NCI-H460 (cell line): ENCODE measurements at places on chromosomes 5 and 9.

- peak; percentile 33 for DNase-seq
Measured at GRCh38 chr5:93583768-93584595, 960 bp downstream of the NR2F1 start.

DNA sequence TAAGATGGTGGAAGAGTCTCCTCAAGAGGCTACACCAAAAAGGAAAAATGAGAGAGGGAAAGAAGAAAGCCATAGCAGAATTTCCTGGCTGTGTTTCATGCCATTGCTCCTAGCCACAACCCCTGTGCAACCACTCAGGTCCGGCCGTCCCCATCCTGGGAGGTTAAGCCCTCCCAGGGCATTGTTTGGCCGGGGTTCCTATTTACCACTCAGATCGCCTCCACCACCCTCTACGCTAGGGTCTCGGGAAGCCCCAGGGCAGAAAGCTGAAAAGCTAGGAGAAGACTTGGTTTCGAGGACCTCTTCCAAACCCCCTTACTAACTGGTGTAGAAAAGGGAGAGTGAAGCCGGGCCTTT lies 715 bp downstream of the RC3H2 start:
- DNase-seq, result peak; percentile 16

- DNase-seq, result no peak
Measured at GRCh38 chr5:124516567-124516966, 229.9 kb downstream of the ZNF608 start.

GRCh38 chr5:151196556-151197290 lies 27.2 kb downstream of the CCDC69 start:
- no peak for DNase-seq

DNA sequence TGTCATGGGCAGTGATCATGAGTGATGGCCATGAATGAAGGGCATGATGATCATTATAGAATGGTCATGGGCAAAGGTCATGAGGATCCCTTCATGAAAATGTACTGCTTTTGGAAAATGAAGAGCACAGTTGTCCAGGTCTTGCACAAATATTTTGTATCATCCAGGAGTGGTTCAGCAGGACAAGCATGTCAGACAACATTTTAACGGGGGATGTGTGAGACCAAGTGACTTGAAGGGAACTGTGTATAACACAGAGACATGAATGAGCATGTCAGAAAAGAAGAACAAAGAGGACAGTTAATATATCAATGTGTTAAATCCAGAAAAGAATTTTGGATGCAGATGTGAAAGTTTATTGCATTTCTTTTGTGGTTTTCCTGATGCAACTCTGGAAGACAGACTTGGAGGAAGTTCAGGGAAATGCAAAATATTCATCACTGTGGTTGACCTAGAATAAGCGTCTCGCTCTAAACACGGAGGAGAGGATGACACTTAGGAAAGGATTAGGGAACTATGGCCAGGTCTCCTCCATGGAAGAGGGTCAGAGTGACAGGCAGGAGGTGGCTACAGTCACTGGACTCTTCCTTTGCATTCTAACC lies 116.1 kb upstream of the IRX4 start:
- no peak for DNase-seq

- DNase-seq, result no peak
Measured at GRCh38 chr5:976849-977751, 31.5 kb upstream of the NKD2 start.

GRCh38 chr5:115641948-115642347 lies 16.1 kb upstream of the TMED7 start:
- no peak for DNase-seq

- DNase-seq, result no peak
Measured at GRCh38 chr9:38208206-38208901, 139.3 kb upstream of the SHB start.

- DNase-seq, result no peak
Measured at GRCh38 chr5:150077060-150077459, 9.3 kb downstream of the CSF1R start.

DNA sequence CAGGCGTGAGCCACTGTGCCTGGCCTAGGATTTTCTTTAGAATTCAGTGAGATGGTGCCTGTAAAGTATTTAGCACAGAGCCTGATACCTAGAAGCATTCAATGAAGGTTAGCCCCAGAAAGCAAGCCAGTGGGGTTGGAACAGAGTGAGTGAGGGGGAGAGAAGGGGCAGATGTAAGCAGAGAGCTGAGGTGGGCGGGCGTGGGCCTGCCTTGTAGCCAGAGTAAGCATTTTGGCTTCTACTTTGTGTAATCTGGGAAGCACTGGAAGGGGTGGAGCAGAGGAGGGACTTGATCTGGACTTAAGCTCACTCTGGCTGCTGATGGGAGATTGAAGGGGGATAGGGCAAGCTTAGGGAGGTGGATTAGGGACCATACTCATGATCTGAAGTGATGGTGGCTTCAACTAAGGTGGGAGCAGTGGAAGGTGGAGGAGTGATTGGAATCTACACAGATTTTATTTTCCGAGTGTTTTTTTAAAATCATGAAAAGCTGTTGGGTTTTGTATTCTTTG lies 2.6 kb downstream of the EXOSC2 start:
- DNase-seq, result no peak

DNA sequence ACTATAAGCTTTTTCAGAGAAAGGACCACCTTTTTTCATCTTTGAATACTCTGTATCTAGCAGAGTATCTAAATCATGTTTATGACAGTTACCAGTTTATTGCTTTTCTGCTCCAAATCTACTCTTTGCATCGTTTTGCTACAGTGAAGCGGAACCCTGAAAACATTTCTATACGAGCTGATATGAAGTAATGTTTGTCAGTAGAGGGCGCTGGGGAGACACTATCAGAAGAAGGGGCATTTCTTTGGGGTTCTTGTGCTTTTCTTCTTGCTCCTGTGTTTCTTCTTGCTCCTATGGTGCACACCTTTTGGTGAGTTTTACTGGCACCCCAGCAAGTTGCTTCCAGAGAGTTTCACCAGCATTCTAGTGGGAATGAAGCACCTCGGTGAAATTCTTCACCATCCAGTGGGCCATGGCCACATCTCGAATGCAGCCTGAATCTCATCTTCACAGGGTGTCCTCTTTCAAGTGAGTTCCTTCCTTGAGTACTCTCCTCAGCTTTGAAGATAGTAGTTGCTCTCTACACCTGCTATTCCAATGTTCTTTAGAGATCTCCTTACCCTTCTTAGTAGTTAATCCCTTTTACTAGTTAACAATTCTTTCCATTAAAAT lies 98.4 kb downstream of the FGF1 start:
- DNase-seq, result peak; percentile 66

GRCh38 chr5:9894571-9895301 lies 264.6 kb upstream of the TAS2R1 start:
- DNase-seq, result no peak

GRCh38 chr5:159504857-159505304 lies 174.6 kb upstream of the IL12B start:
- DNase-seq, result no peak

- DNase-seq, result no peak
Measured at GRCh38 chr9:18056993-18057369, 417.0 kb upstream of the ADAMTSL1 start.

GRCh38 chr5:53667621-53668020 lies 107.2 kb downstream of the NDUFS4 start:
- DNase-seq, result no peak

DNA sequence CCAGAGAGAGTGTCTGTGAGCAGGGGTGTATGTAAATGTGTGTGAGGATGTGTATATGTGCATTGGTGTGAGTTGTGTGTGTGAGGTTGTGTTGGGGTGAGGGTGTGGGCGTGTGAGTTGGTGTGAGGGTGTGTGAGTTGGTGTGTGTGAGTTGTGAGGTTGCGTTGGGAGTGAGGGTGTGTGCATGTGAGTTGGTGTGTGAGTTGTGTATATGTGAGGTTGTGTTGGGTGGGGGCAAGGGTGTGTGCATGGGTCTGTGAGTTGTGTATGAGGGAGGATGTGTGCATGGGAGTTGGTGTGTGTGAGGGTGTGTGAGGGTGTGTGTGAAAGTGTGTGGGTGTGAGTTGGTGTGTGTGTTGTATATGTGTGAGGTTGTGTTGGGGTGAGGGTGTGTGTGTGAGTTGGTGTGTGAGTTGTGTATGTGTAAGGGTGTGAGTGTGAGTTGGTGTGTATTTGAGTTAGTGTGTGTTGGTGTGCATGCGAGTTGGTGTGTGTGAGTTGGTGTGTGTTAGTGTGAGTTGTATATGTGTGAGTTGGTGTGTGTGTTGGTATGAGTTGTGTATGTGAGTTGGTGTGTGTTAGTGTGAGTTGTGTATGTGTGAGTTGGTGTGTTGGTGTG lies 161.6 kb upstream of the IER5L start:
- no peak for DNase-seq

DNA sequence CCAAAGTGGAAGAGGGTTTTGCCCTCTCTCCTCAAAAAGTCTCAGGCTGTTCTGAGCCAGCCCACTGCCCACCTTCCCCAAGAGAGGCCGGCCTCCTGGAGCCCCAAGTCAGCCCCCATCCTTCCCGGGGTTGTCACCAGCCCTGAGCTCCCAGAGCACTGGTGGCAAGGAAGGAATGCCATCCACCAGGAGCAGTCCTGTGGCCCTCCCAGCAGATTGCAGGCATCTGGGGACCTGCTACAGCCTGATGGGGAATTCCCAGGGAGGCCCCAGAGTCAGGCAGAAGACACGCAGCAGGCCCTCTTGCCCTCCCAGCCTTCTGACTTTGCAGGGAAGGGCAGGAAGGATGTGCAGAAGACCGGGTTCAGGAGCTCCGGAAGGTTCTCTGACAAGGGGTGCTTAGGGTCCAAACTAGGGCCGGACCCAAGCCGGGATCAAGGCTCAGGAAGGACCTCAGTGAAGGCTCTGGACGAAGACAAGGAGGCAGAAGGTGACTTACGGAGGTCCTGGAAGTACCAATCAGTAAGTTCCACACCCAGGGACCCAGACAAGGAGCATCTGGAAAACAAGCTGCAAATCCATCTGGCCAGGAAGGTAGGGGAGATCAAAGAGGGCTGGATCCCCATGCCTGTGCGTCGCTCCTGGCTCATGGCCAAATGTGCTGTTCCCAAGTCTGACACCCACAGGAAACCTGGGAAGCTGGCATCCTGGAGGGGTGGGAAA lies 3.7 kb downstream of the SPATA31E1 start:
- DNase-seq, result no peak

DNA sequence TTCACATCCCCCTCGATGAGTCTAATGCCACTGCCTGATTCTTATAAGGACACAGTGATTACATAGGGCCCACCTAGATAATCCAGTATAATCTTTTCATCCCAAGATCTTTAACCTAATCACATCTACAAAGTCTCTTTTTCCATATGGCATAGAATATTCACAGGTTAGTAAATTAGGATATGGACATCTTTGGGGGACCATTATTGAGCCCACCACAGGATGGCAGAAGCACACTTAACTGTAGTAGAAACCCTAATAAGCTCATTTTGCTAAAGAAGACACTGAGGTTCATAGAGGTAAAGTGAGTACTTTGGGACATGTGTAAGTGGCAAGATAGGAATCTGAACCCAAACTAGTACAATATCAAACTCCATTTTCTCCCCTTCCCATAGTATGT lies 38.9 kb downstream of the ASTN2 start:
- DNase-seq, result no peak

DNA sequence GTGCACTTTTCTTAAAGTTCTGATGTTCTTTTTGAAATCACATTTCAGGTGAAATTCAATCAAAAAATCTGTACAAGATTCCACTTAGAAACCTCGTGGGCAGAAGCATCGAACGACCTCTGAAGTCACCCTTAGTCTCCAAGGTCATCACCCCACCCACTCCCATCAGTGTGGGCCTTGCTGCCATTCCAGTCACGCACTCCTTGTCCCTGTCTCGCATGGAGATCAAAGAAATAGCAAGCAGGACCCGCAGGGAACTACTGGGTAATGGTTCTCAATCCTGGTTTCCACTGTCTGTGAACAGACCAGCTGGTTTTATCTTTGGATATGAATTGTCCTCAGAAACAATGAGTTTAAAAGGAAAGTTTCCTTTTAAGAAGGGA lies 8.1 kb upstream of the SLC2A8 start:
- DNase-seq, result no peak

GRCh38 chr5:18465833-18466681 lies 831.8 kb downstream of the TAF11L14 start:
- peak; percentile 82 for DNase-seq

DNA sequence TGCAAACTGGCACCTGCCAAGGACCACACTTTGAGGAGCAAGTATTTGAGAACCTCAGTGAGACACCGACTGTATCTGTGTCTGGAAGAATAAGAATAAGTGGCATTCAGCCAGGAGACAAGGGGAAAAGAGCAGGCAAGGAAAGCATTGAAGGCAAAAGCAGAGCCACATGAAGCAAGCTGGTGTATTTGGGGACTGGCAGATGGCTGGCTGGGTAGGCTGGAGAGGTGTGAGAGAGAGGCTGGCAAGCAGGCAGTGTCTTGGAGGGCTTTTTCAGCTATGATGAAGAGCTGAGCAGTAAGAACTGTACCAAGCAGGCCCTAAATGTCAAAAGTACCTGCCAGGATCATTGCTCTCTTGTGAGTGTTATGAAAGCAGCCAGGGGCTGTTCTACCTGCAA lies 14.1 kb upstream of the C5orf58 start:
- DNase-seq, result no peak

GRCh38 chr9:98529841-98530240 lies 178.9 kb downstream of the GABBR2 start:
- no peak for DNase-seq

DNA sequence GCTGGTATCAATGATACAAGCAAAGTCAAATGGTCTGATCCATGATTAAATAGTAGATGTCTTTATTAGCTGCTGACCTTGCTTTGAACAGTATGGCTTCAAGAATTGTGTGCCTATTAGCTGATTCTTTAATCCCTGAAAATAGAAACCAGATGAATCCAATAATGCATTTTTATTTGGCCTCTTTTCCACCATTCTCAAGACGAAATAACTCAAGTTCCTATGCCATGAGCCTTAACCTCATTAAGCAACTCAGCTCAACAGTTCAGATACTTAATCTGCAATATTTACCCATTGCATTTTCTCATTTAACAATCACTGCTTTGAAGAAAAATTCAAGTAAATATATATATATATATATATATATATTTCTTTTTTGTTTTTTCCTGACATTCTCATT lies 588.6 kb upstream of the MEF2C start:
- no peak for DNase-seq

GRCh38 chr9:137013571-137013940 lies 14.5 kb downstream of the ABCA2 start:
- no peak for DNase-seq

GRCh38 chr9:111870774-111871498 lies 25.7 kb upstream of the UGCG start:
- no peak for DNase-seq

DNA sequence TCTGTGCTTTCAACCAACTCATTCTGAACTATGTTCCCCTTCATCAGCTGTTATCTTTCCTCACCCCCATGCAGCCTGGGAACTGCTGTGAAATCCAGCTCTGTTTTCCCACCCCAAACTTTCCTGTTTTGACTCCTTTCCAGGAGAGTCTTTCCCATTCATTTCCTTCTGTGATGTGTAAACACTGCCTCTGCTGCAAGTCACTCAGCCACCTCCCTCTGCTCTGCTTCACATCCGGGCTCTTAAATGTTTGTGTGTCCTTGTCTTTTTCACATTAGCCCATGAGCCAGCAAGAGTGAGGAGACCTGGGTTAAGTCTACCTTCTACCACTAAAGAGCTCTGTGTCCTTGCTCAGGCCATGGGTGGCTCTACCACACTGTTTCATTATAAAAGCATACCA lies 137.5 kb downstream of the ICE1 start:
- peak; percentile 54 for DNase-seq
